Bladder microvascular endothelial cell (primary cell): ENCODE measurements at places on chromosomes 11 and 22. TPM values are rescaled to one million over a fixed set of nuclear protein-coding genes. Genes with fewer than 3 reads are reported as not detected.

The DLG2 gene
- total RNA-seq = 0.49 and 0.76 TPM in 2 replicates

The C11orf91 gene
- not detected in 2 replicates for total RNA-seq

The APOBEC3A gene
- not detected in 2 replicates for total RNA-seq

The KRTAP5-10 gene
- not detected in 2 replicates for total RNA-seq

The SLC5A1 gene
- total RNA-seq = not detected in 2 replicates

The P4HA3 gene
- 14.7 and 31.0 TPM in 2 replicates for total RNA-seq

The WNT11 gene
- total RNA-seq = 0.31 TPM in 1 of 2 replicates, not detected in the other

The GNG3 gene
- total RNA-seq = not detected in 2 replicates

The APOA1 gene
- total RNA-seq = not detected in 2 replicates

The PRR5L gene
- total RNA-seq = 8.2 and 21.4 TPM in 2 replicates

The OR51S1 gene
- not detected in 2 replicates for total RNA-seq

The LIF gene
- total RNA-seq = 0.49 and 2.0 TPM in 2 replicates

The EPS8L2 gene
- total RNA-seq = 3.4 and 5.0 TPM in 2 replicates

The DRICH1 gene
- total RNA-seq = 0.06 TPM in 1 of 2 replicates, not detected in the other

The GRM5 gene
- under 0.01 and 0.13 TPM in 2 replicates for total RNA-seq

The YIF1A gene
- total RNA-seq = 106 and 124 TPM in 2 replicates

The CST6 gene
- total RNA-seq = 0.49 and 1.1 TPM in 2 replicates

The CECR2 gene
- total RNA-seq = under 0.01 and 0.06 TPM in 2 replicates

The MPPED2 gene
- total RNA-seq = 0.31 TPM in 1 of 2 replicates, not detected in the other

The KCNK7 gene
- total RNA-seq = under 0.01 and 0.38 TPM in 2 replicates

The C11orf52 gene
- 0.16 and 0.25 TPM in 2 replicates for total RNA-seq

The MMP8 gene
- total RNA-seq = not detected in 2 replicates

The GVQW3 gene
- 0.32 and 0.57 TPM in 2 replicates for total RNA-seq

The MMP12 gene
- total RNA-seq = not detected in 2 replicates

The ARHGAP8 gene
- not detected in 2 replicates for total RNA-seq
